Muscle of back (tissue), 13 donors: ENCODE measurements at places on chromosomes 6 and 20. TPM values are rescaled to one million over a fixed set of nuclear protein-coding genes. Genes with fewer than 3 reads are reported as not detected.

The PAK5 gene
- polyA plus RNA-seq: 0.17 TPM

The BMP6 gene
- polyA plus RNA-seq: 1.4 TPM

The SLC4A11 gene
- 1.5 TPM for polyA plus RNA-seq

The DYNLT1 gene
- 90.9 TPM for polyA plus RNA-seq

The MDFI gene
- polyA plus RNA-seq: 60.2 TPM

The RXRB gene
- 31.9 TPM for polyA plus RNA-seq

The AKAP7 gene
- 10.8 TPM for polyA plus RNA-seq

The EIF6 gene
- polyA plus RNA-seq: 50.4 TPM

The DOK5 gene
- 21.3 TPM for polyA plus RNA-seq

The CASP8AP2 gene
- polyA plus RNA-seq: 16.6 TPM

The NR2E1 gene
- polyA plus RNA-seq: not detected

The C2 gene
- 6.1 TPM for polyA plus RNA-seq
